Glutamatergic neuron (in vitro differentiated cells): ENCODE measurements at places on chromosomes 6 and 20. TPM values are rescaled to one million over a fixed set of nuclear protein-coding genes. Genes with fewer than 3 reads are reported as not detected.

DNA sequence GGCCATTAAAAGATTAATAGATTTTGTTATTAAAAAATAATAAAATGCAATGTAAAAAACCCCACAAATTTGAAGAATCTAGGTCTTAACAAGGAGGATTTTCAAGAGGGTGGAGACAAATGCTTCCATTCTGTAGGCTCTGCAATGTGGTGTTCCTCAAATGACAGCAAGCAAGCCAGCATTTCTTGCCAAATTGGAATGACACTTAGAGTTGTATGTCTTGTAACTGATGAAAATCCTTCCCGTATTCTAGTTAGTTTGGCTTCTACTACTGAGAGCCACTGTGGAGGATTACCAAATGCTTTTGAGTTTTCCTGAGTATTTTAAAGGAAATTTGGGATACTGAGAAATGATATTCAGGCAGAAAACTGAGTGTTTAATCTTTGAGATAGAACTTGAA is 1225.5 kb upstream of the CITED2 start:
- DNase-seq: no peak

FAM162B gene
- total RNA-seq: not detected

DNA sequence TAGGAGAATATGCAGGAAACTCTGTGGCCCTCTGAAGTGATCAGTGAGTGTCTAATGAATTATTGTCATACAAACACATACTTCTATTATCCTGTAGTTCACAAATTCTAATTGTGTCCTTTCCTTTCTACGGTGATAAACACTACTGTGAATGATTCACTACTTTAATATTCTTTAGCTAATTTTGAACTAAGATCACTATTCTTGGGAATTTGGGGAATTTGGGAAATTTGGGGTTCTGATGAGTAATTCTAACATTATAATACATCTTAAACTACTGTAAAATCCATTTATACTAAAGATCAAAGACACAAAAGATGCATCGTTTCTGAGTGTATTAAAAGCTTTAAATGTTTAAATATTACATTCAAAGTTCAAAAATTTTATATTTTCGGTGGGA is 1287.2 kb upstream of the CITED2 start:
- no peak for DNase-seq

DNA sequence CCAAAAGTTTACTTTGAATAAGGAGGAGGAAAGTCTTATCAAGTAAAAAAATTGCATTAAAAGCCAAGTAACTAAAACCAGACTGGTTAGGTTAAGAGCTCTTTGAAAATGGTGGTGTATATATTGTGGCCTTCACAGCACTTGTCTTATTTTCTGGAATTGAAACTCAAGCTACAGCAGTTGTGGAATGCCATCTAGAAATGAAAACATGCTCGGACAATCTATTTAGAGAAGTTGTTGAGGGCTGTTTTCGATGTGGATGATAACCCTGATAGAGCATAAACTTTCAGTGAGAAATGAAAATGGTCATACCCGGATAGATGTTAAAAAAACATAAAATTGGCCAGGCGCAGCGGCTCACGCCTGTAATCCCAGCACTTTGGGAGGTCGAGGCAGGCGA is 47.0 kb downstream of the ARID1B start:
- DNase-seq: no peak
